NCI-H1417 treated with DMSO at 0.1 percent for 48 hours (cell line): ENCODE measurements at places on chromosomes 13 and 19.

DNA sequence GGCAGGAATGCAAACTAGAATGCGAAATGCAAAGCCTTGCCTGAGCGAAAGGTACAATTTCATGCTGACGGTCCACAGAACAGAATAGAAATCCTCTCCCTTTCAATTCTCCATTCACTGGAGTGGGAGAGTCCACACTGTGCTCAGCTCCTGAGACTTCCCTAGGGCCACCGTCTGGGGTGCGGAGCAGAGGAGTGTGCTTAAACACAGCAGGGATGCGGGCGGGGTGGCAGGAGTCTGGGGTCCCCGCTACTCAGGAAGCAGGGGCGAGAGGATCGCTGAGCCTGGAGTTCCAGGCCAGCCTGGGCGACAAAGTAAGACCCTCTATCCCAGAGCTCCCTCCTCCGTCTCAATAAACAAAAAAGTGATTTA lies 552 bp upstream of the ZNF816 start:
- DNase-seq, result no peak

GRCh38 chr19:5743630-5744029 lies 23.2 kb downstream of the CATSPERD start:
- DNase-seq, result no peak

DNA sequence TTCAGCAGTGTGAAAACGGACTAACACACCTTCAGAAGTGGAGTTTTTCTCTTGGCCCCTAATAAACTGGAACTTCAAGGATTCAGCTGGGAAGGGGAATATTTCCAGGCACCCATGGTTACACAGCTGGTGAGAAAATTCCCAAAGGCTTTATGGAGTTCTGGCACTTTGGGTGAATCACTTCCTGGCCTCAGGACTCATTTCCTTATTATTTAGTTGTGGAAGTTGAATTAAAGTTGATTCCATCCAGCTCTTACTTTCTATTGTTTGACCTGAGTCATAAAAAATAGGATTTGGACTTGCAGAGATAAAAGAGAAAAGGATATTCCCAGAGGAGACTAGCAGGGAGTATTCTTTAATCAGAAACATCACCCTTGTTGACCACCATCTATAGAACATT lies 882.1 kb downstream of the UQCRFS1 start:
- no peak for DNase-seq

GRCh38 chr19:15403151-15403531 lies 15.6 kb downstream of the AKAP8L start:
- DNase-seq, result no peak

- DNase-seq, result no peak
Observed at GRCh38 chr19:19540064-19540714, 2.1 kb downstream of the CILP2 start.

DNA sequence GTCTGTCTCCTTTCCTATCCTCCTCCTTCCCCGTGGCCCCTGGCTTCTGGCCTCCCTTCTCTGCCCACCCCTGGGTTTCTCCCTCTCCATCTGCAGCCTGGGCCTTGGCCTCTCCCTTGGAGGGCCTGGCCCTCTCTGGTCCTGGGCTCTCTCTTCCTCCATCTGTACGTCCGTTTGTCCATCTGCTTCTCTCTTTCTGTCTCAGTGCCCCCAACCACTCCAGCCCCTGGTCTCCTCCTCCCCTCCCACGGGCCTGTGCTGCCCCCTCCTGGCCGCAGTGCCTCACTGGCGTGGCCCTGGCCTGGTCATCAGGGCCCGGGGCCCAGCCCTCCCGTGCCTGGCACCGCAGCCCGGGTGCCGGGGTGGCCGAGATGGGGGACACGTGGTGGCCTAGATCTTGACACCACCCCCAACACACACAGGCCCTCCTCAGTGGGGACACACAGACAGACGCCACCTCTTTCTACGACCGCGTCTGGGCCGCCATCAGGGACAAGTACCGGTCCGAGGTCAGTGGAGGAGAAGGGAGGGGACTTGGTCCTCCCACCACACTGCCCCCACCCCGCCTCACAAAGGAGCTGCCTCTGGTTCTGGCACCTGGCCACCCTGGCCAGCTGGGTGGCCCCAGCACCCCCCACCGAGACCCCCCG lies 11.3 kb downstream of the PRKCSH start:
- DNase-seq, result no peak

GRCh38 chr13:50990818-50991506 lies 81.4 kb downstream of the RNASEH2B start:
- no peak for DNase-seq

GRCh38 chr19:29484876-29485275 lies 40.9 kb upstream of the VSTM2B start:
- DNase-seq, result no peak

GRCh38 chr19:31290931-31291590 lies 58.2 kb downstream of the TSHZ3 start:
- no peak for DNase-seq

- DNase-seq, result no peak
Observed at GRCh38 chr13:63088226-63088625, 1672.6 kb upstream of the PCDH20 start.

DNA sequence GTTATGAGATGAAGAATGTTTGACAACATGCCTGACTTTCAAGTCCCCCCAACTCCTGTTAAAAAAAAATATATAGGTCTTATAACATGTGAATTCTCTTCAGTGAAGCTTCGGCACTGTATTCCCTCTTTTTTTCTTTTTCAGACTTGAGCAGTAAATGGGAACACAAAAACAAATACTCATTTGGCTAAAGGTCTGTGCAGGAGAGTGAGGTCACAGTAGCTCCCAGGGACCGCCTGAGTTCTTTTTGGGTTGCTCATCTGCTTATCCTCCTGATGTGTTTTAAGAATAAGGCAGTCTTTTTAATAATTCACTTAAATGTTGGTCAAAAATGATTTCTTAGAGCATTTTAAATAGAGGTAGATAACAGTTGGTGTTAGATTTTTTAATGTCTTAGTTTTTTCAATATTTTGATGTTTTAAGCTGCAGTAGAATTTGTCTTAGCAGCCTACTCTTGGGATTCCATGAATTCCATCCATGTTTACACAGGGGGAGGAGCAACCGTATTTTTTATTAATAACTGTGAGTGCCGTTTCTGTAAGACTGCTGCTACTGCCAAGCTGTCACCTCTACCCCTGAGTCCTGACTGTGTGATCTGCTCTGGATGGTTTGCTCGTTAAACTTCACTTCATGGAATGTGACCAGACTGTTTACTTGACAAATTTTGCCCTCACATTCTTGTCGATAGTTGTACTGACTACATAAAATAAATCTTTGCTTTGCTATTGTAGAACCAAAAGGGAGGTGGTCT lies 14.9 kb downstream of the HNRNPM start:
- DNase-seq, result no peak

DNA sequence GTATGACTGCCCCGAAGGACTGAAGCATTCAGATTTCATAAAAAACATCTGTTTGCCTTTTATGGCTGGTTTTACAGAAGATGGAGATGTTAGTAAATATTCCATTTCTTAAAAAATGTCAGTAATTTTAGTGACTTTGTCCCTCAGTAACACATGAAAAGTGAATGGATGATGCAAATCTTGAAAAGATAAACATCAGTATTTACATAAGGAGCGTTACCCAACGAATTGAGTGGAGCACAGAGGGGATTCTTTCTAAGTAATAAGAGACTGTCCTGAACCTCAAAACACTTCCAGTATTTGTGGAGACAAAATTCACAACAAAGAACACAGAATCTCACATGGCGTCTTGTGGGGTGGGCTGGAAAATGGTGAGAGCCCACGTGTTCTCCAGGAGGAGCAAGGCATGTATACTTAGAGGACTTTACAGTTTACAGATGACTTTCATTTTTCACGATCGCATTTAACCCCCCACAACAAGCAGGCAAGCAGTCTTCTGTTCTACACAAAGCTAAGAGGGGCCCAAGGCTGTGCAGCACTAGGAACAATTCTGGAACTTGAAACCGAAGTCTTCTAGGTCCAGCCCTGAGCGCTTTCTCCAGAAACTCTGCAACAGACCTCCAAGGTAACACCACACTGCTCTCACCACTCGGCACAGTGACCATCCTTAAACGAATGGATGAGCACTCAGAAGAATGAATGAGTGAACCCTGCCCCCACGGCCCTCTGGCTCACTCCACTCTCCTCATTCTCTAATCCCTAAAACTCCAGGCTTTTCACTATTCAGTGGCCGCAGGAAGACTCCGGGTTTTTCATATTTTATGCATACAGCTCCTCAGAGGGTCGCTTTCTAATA lies 709.8 kb downstream of the UQCRFS1 start:
- DNase-seq, result no peak

GRCh38 chr13:45506811-45507210 lies 42.1 kb downstream of the COG3 start:
- no peak for DNase-seq

GRCh38 chr13:42478531-42479156 lies 95.3 kb upstream of the TNFSF11 start:
- no peak for DNase-seq

- no peak for DNase-seq
Observed at GRCh38 chr19:17680230-17680722, 7.9 kb downstream of the UNC13A start.

DNA sequence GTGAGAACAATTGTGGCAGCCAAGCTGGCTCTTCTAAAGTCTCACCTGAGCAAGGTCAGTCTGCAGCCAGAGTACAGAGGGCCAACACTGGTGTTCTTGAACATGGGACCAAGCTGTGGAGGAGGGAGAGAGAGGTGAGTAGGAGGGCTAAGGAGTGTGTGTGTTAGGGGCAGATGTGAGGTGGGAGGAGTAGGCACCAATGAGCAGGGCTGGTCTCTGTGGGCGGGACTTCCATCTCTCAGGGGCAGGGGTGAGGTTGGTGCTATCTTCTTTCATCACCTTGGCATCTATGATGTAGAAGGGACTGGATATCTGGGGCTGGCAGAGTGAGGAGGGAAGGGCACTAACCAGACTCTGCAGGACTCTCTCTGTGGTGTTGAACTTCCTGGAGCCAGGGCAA lies 72.4 kb downstream of the MBD3L1 start:
- no peak for DNase-seq

DNA sequence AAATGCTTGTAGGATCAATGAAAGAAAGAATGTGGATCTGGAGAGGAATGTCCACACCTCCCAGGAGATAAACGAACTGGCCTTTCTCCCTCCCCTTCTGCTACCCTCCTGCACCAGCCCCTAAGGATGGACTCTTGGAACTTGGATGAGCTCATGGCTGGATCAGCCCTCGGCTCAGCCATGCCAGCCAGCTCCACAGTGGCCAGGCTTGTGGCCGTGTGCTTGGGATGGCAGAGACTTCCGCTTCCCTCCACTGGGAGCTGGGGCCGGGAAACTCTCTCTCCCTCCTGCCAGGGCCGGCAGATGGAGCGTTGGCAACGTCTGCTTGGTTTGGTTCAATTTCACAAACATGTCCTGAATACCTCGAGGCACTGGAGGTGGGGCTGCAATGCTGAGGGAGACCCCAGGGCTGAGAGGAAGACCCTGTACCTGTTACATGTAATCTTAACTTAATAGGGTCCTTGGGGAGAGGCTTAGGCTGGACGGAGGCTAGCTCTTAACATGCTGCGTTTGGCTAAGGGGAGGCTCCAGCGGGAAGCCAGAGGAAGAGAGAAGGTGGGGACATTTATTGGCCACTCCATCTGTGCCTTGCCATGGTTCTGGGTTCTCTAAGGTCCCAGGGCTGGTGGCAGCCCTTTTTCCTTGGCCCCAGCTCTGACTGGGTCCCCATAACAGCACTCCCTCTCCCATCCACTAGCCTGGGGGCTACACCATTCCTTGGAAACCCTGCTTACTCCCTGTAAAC lies 152.5 kb downstream of the IER2 start:
- DNase-seq, result no peak

- DNase-seq, result peak; percentile 5
Observed at GRCh38 chr13:113209336-113209758, at the start of gene CUL4A. Gene CUL4A, plus strand, starts transcription at chr13:113209613. Its CDS starts 15 bp downstream, at chr13:113209628.

DNA sequence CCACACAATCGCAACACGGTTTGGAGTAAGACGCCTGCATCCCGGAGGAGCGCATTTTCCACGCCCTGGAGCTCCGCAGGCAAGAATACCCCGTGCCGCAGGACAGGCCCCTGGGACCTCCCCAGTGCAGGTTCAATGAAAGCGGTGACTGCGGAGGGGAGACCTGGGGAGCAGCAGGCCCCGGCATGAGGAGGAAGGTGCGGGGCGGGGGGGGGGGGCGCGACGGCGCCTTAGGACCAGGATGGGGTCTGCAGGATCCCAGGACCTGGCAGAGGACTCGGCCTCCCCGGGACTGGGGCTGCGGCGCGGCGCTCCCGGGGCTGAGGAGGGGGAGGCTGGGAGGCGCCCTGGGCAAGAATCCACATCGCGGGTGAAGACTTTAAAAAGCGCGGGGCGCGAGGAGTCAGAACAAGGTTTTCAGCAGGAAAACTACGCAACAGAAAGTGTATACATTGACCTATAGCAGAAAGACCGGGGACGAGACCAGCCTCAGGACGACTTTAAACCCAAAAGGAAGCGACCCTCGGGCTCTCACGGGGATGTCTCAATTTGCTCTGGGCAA lies 432 bp downstream of the ZNF611 start:
- DNase-seq, result no peak

DNA sequence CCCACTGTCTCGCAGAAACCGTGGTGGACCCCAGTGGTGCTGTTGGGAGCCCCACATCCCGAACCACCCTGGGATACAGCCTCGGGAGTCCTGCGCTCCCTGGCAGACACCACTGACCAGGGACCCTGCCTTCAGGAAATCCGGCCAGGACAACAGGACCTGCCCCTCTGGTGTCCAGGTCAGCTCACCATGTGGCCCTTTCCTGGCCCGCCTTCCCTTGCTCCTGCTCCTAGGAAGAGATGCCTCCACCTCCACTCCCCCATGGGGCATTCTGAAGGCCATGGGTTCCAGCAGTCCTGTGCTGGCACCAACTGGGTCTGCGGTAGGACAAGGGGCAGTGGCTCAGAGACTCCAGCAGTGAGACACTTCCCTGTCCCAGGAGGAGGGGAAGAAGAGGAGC lies 22.5 kb upstream of the SLC7A10 start:
- no peak for DNase-seq

DNA sequence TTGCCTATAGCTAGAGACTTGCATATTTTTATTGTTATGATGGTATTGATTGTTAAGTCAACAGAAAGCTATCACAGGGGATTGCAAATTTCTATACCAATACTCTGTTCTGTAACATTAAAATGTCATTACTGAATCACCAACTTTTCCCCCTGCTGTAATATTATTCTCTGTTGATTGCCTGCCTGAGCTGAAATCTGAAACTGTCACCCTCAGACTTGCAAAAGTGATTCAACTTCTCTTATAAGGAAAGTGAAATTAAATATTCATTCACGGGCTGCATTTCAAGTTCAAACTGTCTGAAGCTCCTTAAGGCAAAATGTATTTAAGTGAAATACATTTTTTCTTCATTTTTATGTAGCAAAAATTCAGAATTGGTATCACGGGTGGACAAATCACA lies 723.2 kb downstream of the PCDH9 start:
- no peak for DNase-seq

DNA sequence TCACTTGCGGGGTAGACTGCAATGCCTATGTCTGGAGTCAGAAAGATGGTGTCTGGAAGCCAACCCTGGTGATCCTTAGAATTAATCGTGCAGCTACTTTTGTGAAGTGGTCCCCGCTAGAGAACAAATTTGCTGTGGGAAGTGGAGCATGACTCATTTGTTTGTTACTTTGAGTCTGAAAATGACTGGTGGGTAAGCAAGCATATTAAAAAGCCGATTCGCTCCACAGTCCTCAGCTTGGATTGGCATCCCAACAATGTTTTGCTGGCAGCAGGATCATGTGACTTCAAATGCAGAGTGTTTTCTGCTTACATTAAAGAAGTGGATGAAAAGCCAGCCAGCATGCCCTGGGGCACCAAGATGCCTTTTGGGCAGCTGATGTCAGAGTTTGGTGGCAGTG lies 9.5 kb upstream of the ERVV-1 start:
- no peak for DNase-seq

- no peak for DNase-seq
Observed at GRCh38 chr13:46383383-46383782, 3.7 kb downstream of the RUBCNL start.
